ENCODE measurements at places on chromosomes 2 and 18.

GRCh38 chr2:67457699-67458098 is 60.6 kb downstream of the ETAA1 start:
- no peak for DNase-seq

- DNase-seq, result peak; percentile 78
Measured at GRCh38 chr2:172373766-172374165, 53.6 kb upstream of the ITGA6 start.

- no peak for DNase-seq
Measured at GRCh38 chr2:69175790-69176715, 163.1 kb downstream of the ANTXR1 start.

GRCh38 chr2:26704441-26704977 is 12.0 kb downstream of the KCNK3 start:
- DNase-seq, result no peak

DNA sequence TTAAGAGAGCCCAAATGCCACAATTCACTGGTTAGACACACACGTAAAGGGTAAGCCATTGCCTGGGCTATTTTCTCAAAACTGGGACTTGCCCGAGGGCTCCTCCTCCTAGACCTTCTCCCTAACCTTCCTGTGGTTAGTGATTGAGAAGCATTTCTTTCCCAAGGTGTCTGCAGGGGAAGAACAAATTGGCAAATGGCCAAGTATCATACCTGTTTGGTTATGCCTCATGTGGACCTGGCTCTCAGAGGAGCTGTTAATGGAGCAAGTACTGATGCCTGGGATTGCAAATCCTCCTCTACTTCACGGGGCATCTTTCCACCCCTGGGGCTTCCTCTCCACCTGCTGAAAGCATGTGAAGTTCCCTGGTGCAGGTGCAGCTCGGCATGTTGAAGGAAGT is 187.5 kb upstream of the CYRIA start:
- DNase-seq, result no peak

DNA sequence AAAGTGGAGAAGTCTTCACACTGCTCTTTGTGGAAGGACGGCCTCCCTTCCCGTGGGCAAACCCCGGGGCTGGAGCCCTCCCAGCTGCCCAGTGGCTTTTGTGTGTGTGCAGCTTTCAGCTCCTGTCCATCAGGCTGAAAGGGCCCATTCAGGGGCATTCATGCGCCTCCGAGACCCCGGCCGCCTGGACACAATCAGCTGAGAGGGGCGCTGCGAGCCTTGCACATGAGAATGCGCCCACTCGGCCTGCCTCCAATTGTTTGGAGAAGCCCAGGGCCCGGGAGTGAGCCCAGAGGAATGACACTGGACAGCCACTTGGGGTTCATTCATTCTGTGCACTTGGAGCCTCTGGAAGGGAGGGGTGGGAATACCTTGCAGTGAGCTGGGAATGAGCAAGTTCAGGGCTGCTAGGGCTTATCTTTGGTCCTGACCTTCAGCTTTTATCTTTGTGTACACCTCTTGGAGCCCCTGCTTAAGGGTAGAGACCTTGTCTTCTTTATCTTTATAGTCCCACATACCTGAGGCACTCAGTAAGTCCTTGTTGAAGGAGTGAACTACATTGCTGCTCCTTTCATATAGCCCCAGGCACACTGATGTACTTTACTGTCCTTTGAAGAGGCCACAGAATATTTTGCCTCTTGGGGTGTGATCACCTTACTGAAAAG is 56.5 kb downstream of the TCF7L1 start:
- DNase-seq, result no peak

DNA sequence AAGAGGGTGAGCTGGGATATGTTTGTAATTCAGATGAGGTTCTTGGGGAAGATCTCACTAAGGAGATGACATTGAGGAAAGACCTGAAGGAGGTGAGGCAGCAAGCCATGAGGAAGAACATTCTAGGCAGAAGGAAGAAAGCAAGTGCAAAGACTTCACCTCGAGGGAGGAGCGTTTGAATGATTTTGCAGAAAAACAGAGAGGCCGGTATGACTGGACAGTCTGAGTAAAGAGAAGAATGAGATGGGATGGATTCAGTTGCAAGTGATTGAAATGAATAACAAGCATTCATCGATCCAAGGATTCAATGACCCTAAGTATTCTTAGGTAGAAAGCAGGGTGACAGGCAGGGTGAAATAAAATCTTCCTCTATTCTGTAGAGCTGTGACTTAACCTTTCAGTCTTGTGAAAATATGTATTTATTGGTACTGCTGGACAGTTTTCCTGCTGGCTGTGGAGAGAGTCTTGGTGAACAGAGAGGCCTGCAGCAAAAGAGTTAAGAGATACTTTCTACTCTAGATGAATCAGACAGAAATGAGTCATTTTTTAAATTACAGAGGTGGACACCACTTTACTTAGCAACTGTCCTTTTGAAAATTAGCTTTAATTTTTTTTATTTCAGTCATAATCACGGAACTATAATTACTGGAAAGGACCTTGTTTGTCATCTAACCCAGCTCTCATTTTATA is 278.4 kb downstream of the LRRTM1 start:
- DNase-seq, result no peak

GRCh38 chr2:33595385-33595784 is 3.7 kb downstream of the FAM98A start:
- no peak for DNase-seq

GRCh38 chr18:68489013-68489792 is 225.7 kb downstream of the TMX3 start:
- DNase-seq, result no peak

GRCh38 chr2:18412980-18413675 is 147.3 kb downstream of the RDH14 start:
- DNase-seq, result no peak

- no peak for DNase-seq
Measured at GRCh38 chr2:53631313-53632125, 136.1 kb upstream of the CHAC2 start.

GRCh38 chr2:53582556-53582955 is 185.0 kb upstream of the CHAC2 start:
- DNase-seq, result no peak

- peak; percentile 49 for DNase-seq
Measured at GRCh38 chr18:23228102-23229061, 93.1 kb downstream of the CABLES1 start.

DNA sequence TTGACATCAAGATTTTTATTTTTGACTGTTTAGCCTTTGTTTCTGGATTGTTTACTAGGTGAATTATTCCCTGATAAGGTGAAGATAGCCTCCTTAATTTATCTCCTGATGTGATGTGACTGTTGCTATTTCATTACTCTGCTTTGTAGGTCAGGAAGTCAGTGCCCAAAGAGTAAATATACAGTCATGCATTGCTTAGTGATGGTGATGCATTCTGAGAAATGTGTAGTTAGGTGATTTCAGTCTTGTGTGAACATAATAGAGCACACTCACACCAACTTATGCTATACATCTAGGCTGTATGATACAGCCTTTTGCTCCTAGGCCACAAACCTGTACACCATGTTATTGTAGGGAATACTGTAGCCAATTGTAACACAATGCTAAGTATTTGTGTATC is 102.4 kb upstream of the THUMPD2 start:
- no peak for DNase-seq

- DNase-seq, result peak; percentile 63
Measured at GRCh38 chr2:98487806-98488189, 43.1 kb downstream of the INPP4A start.

DNA sequence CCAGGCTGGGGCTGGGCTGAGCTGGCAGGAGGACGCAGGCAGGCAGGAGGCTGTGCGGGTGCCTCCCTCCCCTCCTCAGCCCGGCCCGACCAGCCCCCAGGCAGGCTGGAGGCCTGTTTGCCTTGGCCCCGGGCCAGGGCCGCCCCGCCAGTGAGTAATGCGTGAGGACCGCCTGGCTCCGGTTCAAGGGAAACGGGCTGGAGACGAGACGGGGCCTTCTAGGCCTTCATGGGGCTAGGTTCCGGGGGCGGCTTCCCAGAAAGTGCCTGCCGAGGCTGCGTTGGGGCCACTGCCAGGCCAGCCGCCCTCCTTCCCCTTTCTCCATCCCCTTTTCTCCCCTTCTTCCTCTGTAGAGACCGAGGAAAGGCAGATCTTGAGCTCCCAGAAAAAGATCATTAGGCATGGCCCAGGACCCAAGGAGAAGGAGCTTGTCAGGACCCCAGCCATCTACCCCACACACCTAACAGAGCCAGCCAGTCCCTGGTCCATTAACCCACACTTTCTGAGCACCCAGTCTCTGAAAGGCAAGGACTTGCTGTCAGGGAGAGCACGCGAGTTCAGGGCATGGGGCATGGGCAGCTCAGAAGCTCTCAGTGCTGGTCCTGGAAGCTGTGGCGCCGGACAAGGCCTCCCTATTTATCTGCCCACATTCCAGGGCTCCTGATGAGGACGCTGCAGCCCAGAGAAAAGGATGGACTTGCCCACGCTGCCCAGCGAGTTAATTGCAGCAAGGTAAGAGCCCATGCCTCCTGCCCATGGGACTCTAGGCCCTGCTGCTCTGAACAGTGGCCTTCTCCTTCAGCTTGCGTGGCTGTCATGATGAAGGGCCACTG is 48.5 kb downstream of the SMAD7 start:
- DNase-seq, result peak; percentile 60

DNA sequence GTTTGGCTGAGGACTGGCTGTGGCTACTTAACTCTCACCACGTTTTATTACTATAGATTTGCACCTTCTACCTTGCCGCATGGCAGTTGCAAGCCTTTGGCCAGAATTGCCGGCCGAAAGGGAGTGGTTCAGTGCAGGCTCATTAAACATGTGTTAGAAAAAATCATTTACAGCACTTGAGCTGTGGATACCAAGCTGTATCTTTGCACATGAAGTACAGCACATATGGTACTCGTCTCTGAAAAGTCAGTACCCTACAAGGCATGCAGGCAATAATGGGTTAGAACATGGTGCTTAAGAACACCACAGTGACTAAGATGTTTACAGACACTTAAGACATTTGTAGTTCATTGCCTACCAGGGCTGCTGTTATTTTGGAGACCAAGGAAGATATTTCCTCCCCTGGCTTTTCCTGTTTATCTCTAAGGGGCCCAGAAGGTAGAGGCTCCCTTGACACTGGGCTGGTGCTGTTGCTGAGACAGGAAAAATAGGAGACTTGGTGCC is 103.1 kb downstream of the ZNF532 start:
- no peak for DNase-seq

GRCh38 chr18:79899609-79900445 is 51.6 kb downstream of the SLC66A2 start:
- no peak for DNase-seq

GRCh38 chr2:214104219-214104618 is 306.6 kb upstream of the VWC2L start:
- no peak for DNase-seq

GRCh38 chr2:188970211-188970610 is 4.0 kb upstream of the COL3A1 start:
- DNase-seq, result no peak

GRCh38 chr2:240602266-240603050 is 15.9 kb downstream of the CAPN10 start:
- no peak for DNase-seq

GRCh38 chr18:32714571-32715148 is 58.2 kb downstream of the KLHL14 start:
- DNase-seq, result peak; percentile 30

GRCh38 chr18:79394534-79395307 is 1.0 kb upstream of the NFATC1 start:
- peak; percentile 70 for DNase-seq

- no peak for DNase-seq
Measured at GRCh38 chr2:134468776-134469175, 214.9 kb downstream of the MGAT5 start.

- peak; percentile 57 for DNase-seq
Measured at GRCh38 chr2:60794271-60794863, 38.3 kb downstream of the PAPOLG start.

GRCh38 chr2:168167511-168168263 is 79.7 kb downstream of the STK39 start:
- no peak for DNase-seq

DNA sequence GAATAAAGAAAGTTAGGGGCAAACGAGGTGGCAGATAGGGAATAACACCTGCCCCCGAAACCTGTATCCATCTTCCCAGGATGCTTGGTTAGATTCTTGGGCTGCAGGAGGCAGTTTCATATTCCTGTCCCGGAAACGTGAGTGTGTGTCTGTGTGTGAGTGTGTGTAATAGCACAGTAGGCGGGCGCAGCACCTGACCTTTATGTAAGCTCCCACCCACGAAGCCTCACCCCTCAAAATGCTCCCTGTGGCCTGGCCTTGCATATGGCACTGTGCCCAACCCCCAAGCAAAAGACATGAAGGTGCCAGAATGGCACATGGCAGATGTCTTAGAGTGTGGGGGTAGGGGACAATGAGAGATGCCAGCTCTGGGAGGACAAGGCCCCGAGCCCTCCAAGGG is 48.9 kb downstream of the EFR3B start:
- no peak for DNase-seq

DNA sequence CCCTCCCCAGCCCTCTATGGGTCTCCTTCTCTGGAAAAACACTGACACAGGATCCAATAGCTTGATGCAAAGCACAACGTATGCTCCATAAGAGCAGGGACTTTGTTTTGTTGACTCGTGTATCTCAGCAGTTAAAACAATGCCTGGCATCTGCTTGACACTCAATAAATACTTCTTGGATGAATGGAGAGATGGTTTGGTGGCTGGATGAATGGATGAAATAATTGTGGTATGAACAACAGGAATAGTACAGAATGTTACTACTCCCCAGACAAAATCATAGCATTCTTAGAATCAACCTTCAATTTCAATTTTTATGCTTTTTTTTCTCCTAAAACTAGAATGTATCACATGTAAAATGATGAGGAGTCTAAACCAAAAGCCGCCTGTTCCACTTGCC is 57.4 kb downstream of the KCNE4 start:
- DNase-seq, result no peak

DNA sequence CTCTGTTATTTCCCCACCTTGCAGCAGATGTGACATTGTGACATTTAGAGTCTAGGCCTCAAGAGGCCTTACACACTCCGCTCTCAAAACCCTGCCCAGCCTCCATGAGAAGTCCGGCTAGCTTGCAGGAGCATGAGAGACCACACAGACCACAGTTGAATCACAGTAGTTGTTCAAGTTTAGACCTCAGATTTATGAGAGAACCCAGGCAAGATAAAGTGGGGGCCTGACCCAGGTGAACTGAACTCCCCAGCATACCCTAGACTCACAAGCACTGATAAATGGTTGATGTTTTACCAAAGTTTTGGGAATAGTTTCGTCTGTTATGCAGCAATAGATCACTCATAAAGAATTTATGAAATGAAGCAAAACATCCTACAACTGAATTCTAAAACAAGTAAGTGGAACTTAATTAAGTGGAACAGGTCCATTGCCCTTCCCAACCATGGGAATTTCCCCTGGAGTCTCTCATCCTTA is 4.7 kb upstream of the STAT1 start:
- no peak for DNase-seq

DNA sequence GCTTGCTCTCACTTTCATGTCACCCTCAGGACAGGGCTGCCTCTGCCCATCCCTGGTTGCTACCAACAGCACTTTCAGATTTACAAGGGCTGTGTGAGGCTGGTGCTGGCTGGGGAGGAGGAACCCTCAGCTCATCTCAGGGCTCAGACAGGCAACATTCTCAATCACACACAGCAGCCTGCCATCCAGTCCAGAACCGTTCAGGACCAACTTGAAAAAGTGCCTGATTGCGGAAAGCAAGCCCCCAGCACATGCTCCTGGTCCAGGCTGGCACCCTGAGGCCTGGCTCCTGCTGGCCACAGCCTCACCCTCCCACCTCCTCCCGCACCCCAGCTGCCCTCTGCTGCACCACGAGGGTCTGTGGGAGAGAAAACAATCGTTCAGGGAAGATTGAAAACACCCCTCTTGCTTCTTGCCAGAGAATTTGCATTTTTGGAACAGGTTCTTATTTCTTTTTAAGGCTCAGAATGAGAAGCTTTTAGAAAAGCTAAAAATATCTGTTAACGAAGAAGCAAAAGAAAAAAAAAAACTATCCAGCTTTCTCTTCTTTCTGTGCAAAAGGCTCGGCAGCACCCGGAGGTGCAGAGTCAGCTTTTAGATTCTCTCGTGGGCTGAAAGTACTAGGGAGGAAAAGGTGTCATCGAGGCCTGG is 403.8 kb upstream of the ID2 start:
- no peak for DNase-seq
